ENCODE measurements at places on chromosomes 16 and 17.

DNA sequence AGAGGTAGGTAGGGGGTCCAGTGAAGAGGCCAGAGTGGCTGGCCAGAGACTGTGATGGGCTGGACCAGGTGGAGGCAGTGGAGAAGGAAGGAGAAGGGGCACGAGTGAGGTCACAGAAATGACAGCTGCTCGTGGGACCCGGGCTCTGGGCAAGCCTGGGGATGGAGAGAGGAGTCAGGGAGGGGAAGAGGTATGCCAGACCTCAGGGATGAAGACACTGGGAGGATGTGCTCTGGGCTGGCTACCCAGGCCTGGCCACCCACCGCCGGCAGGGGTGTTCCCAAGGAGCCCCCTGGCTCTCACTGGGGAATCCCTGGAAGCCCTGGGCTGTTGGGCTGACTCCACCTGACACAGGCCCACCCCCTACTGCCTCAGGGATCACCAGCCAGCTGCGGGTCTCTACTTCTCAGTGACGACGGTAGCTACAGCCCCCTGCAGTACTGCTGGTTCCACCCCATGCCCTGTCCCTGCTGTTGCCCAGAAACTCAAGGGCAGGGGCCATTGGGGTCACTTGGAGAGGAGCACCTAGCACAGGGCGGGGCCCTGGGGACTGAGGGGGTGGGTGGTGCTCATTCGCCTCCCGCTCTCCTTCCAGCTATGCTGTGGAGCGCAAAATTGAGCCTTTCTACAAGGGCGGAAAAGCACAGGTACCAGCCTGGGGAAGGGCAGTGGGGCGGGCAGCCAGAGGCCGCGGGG, 1.8 kb downstream of the TBL3 start:
- no peak for DNase-seq

- DNase-seq: no peak
Observed at GRCh38 chr16:66359012-66359411, 7.5 kb upstream of the CDH5 start.

DNA sequence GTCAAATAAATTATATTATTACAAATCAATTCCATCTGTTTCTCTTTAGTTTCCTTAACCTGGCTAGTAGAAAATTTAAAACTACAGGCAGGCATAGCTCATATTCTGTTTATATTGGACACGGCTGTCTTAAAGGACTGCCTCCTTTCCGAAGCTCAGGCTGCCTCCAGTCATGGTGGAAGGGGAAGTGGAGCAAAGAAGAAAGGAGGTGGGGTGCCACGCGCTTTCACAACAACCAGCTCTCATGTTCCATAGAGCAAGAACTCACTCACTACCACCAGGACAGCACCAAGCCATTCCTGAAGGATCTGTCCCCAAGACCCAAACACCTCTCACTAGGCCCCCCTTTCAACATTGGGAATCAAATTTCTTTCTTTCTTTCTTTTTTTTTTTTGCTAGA, 149.3 kb upstream of the KCNJ18 start:
- DNase-seq: no peak

DNA sequence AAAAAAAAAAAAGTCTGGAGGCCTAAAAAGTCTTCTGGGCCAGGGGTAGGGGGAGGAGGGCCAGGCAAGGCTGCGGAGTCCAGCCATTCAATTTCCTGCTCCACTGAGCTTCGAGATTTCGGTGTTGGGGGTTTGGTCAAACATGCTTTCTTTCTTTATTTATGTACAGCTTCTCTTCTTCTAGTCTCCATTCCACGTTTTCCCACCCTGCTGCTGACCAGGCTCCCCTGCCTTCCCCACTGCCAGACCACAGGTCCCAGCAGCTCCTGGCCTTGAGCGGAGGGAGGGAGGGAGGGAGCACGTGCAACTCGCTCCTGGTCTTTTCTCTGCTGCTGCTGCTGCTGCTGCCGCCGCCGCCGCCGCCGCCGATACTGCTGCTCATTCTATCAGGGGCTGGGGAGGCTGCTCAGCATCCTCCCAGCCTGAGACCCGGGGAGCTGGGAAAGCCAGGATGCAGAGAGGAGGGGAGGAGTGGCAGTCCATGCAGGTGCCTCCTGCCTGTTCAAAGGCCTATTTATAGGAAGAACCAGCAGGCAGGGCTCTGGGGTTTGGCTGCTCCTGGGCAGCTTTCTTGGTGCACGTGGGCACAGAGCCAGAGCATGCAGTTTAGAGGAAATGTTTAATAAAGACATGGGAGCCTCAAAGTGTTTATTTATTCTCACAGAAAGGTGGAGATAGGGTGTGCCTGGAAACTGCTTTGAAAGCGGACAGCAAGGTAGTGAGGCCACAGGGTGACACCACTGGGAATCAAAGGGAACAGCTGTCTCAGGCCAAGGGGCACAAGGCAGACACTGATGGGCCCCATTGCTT, 23.4 kb upstream of the ZFHX3 start:
- no peak for DNase-seq

DNA sequence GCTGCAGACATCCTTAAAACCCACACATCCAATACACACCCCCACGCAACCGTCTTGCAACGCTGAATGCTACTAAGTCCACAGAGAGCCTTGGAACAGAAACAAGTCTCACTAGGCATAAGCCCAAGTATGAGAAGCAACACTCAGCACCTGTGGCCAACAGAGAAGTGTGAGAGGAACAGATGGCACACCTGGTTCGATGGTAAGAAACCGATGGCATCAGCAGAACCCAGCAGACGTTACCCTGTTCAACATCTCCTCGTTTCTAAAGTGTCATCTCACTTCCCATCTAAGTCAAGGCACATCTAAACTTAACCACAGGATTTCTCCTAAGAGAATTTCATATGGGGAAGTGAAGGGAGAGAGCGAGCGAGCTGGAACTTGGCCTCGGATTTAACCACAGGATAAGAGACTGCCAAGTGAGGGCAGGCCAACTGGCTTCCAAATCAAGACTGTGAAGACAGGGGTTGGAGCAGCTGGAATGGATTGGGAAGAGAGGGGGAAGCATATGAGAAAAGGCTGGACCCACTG, 41.0 kb downstream of the NXPH3 start:
- no peak for DNase-seq

DNA sequence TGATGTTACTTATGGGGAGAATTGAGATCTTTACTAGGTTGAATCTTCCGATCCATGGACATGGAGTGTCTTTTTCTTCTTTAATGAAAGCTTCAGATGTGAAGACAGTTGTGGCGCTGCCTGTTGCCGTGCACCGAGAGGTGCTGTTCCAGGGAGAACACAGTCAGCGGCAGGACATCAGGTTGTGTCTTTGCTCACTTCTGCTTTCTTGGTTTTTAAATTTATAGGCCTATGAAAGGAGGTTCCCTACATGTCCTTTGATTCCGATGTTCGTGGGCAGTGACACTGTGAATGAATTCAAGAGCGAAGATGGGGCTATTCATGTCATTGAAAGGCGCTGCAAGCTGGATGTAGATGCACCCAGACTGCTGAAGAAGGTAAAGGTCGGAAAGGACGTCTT, 49.8 kb downstream of the SEC14L1 start:
- no peak for DNase-seq

GRCh38 chr17:17314501-17315071, 11.4 kb downstream of the NT5M start:
- DNase-seq: no peak

- no peak for DNase-seq
Observed at GRCh38 chr17:4405038-4405669, 28.6 kb upstream of the SPNS3 start.

- DNase-seq: peak; percentile 32
Observed at GRCh38 chr17:62950067-62950466, 16.0 kb upstream of the TANC2 start.

DNA sequence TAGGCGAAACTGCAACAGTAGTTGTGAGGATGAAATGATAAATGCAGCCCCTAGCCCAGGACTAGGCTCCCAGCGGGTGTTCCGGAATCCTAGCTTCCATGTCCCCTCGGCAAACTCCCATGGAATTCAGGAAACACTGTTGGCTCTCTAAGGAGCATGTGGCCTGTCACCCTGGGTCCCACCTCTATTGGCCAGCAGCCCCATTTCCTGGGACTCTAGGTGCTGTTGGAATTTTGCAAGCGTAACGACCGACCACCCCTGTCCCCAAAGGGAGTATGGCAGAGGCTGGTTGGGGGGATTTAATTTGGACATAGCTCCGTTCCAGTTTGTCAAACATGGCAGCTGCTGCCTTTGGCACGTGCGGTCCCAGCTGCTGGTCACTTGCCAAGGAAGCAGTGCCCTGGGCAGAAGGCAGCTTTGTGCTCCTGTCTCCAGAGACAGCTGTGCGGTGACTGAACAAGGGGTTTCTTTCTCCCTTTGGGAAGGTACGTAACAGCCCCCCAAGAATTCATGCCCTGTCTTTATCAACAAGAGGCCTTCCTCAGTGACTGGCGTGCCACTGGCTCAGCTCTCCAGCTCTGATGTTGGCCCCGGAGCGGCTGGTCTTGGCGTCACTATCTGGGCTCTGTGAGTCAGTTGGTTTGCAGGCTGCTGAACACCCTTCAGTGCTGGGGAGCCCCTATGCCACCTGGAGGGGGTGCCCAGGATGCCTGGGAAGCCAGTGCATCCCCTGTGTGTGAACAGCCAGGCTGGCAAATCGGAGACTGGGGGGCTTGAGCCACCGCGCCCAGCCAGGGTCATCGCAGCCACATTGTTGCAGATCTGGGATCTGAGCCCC, 235.2 kb upstream of the TNRC6C start:
- DNase-seq: peak; percentile 77

GRCh38 chr16:71536752-71537499, 10.7 kb downstream of the CHST4 start:
- DNase-seq: no peak

GRCh38 chr16:4452674-4453073, 21.8 kb downstream of the NMRAL1 start:
- no peak for DNase-seq

- DNase-seq: no peak
Observed at GRCh38 chr17:71900621-71901229, 220.1 kb upstream of the SOX9 start.

DNA sequence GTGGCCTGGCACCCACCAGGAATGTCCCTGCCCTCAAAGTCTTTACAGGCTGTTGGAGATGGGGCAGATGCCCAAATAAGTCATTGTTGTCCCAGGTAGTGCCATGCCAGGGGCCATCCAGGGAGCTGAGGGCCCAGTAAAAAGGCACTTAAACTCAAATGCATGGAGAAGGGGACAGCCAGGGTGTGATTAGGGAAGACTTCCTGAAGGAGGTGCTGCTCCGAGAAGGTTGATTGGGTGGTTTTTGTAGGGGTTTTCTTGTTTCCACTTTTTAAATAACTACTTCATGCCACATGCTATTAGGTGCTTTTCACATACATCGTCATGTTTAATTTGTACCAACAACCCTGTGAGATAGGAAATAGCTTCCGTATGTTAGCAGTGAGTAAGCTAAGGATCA, 66.9 kb downstream of the RAI1 start:
- DNase-seq: no peak

DNA sequence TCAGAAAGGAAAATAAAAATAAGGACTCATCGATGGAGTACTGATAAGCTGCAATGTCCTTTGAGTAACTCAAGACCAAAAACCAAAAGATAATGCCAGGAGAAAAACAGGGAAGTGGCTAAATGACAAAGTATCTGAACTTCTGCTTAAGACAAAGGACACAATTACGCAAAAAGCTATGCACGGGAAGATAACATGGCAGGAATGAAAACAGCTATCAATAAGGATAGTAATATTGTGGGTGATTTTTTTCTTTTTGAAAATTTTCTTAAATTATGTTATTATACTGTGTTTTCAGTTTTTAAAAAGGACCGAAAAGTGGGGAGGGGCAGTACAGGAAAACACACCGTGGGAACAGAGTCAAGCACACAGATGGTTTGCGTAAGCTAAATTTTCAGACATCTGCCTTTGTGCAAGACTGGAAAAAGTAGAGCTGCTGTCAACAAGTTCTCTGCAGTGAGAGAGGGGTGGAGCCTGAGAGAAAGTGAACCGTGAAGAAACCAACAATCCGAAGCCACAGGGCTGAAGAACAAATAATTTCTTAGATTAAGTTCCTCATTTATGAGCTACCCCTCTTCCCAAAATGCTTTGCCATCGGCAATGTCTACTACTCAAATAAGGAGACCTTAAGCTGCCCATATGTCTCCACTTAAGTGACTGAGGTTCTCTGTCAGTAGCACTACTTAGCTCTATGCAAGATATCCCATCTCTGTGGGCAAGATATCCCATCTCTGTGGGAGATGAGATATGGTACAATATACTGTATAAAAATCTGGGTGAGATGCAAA, 99.9 kb upstream of the CORO6 start:
- no peak for DNase-seq

GRCh38 chr17:28992625-28993600, 12.9 kb downstream of the SEZ6 start:
- DNase-seq: no peak

DNA sequence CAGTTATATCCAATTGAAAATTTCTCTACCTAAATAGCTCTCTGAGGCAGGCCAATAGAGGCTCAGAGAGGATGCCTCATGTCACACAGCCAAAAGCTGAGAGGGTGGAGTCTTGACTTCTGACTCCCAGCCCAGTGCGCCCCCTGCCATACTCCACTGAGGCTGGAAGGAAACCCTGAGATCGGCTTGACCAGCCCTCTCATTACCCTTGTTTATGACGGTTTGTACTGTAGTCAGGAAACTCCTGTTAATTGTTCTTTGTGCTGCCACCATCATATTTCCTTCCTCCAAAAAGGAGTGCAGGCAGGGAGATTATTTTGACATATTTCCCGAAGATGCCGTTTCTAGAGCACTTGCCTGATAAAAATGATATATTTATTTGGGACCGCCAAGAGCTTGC, 107.9 kb downstream of the AIPL1 start:
- no peak for DNase-seq

DNA sequence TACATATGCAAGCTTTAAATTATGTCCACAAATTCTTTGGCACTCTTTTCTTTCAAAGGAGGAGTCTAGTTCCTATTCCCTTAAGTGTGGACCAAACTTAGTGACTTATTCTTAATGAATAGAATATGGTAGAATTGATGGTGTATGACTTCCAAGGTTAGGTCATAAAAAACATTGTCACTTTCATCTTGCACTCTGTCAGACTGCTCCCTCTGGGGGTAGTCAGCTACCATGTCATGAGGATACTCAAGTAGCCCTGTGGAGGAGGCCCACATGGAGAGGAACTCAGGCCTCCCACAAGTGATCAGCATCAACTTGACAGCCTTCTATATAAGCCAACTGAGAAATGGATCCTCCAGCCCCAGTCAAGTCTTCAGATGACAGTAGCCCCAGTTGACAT, 58.0 kb upstream of the SCNN1B start:
- no peak for DNase-seq

GRCh38 chr16:11356573-11357331, 11.5 kb downstream of the RMI2 start:
- DNase-seq: peak; percentile 48

DNA sequence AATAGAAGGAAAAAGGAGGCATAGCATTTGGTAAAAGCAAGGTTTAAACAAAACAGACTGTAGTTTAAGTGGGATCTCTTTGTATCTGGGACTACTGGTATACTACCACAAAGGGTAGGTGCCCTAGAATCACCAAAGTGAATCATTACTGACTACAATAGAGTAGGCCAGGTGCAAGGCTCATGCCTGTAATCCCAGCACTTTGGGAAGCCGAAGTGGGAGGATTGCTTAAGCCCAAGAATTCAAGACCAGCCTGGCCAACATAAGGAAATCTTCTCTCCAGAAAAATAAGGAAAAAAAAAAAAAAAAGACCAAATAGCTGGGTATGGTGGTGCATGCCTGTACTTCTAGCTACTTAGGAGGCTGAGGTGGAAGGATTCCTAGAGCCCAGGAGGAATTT, 60.8 kb upstream of the CORO6 start:
- no peak for DNase-seq

- DNase-seq: no peak
Observed at GRCh38 chr16:71360378-71360777, 1.9 kb downstream of the CALB2 start.

Measured in NCI-H446 (cell line).